Esophagus muscularis mucosa (tissue), 4 donors: ENCODE measurements at places on chromosomes 3 and 15. TPM values are rescaled to one million over a fixed set of nuclear protein-coding genes. Genes with fewer than 3 reads are reported as not detected.
A peak's percentile ranks its signal among the peaks of the same experiment; 100 is the strongest.

Gene LDHAL6B
- not detected for total RNA-seq

Gene FETUB
- total RNA-seq: not detected

Gene PDE8A
- total RNA-seq: 31.6 TPM

Gene TAGLN3
- total RNA-seq: 1.7 TPM

Gene ILDR1
- not detected for total RNA-seq

Gene ANKRD34C
- not detected for total RNA-seq

- no peaks in the 10 kb centered on the region for H3K4me1 ChIP-seq
- no peaks in the 10 kb centered on the region for H3K36me3 ChIP-seq
- H3K27me3 ChIP-seq: no peaks in the 10 kb centered on the region
- no peak overlapping the region for H3K4me3 ChIP-seq
Observed at GRCh38 chr3:82088749-82089148, 327.3 kb upstream of the GBE1 start.

DNA sequence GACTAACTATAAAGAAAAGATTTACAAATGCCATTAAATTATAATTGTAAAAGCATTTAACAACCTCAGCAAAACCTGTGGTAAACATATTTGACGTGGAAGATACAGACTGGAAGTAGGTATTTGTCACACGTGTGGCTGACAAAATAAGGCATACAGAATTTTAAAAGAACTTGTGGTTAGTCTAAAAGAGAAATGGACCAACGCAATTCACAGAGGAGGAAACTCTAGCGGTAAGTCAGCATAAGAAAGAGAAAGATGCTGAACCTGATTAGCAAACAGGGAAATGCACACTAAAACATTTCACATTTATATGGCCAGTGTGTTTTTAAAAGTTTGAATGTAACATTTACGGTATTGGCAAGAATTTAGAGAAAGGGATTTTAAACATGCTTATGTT, 35.3 kb downstream of the KCNH8 start:
- H3K36me3 ChIP-seq: no peaks in the 10 kb centered on the region
- no peak for DNase-seq
- H3K27ac ChIP-seq: no peak overlapping the region

- no peak overlapping the region for H3K4me3 ChIP-seq
- no peaks in the 10 kb centered on the region for H3K27me3 ChIP-seq
- H3K4me1 ChIP-seq: peaks cover 67% of the 10 kb centered on the region
- no peak overlapping the region for H3K27ac ChIP-seq
Observed at GRCh38 chr3:37540786-37541185, 320.9 kb upstream of the CTDSPL start.

DNA sequence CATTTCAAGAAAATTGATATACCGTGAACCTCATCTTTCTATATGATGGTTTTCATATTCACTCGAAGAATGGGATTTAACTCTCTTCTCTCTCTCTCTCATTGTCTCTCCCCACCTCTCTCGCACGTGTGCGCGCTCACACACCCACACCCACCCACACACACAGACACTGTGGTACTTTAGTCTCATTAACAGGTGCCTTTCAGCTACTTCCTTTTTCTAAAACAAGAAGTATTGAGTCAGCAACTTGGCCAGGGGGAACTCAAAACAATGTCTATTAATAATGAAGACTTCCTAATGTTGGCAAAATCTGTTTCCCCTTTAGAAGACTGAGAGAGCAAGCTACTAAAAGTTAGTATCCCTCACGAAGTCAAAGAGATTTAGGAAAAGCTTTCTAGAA, 150.7 kb downstream of the TMCO5A start:
- no peak overlapping the region for H3K4me3 ChIP-seq
- DNase-seq: no peak
- no peak overlapping the region for H3K27ac ChIP-seq
- peaks cover 25% of the 10 kb centered on the region for H3K4me1 ChIP-seq
- no peaks in the 10 kb centered on the region for H3K27me3 ChIP-seq

- peak overlapping the region; percentile 87 for H3K27ac ChIP-seq
- H3K27me3 ChIP-seq: no peaks in the 10 kb centered on the region
- peaks cover 58% of the 10 kb centered on the region for H3K4me1 ChIP-seq
- no peak overlapping the region for H3K4me3 ChIP-seq
- DNase-seq: no peak
Observed at GRCh38 chr3:64150623-64151207, 74.6 kb downstream of the PRICKLE2 start.

GRCh38 chr3:17023006-17023664, 138.4 kb downstream of the PLCL2 start:
- no peak for DNase-seq
- H3K27ac ChIP-seq: no peak overlapping the region
- H3K36me3 ChIP-seq: no peaks in the 10 kb centered on the region
- no peak overlapping the region for H3K4me3 ChIP-seq
- H3K4me1 ChIP-seq: no peaks in the 10 kb centered on the region
